ENCODE measurements at places on chromosomes 16 and 17.

DNA sequence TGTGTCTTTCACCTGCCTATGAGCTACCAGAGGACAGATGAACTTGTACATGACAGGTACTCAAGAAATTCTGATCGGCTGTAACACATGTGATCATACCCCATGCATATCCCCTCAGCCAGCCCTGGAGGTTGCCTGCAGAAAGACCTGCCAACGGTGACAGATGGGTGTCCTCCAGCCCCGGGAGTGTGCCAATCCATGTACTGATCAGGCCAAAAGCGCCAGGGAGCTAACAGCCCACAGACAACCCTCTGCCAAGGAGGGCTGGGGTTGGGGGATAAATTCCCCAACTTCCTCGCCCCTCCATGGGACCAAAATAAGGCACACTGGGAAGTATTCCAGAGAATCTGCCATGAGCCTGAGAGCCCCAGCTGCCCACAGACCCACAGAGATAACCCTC lies 189.4 kb downstream of the CCT6B start:
- DNase-seq = no peak

- DNase-seq = no peak
These were observed 11.6 kb downstream of the PALB2 start for GRCh38 chr16:23629516-23629915.

DNA sequence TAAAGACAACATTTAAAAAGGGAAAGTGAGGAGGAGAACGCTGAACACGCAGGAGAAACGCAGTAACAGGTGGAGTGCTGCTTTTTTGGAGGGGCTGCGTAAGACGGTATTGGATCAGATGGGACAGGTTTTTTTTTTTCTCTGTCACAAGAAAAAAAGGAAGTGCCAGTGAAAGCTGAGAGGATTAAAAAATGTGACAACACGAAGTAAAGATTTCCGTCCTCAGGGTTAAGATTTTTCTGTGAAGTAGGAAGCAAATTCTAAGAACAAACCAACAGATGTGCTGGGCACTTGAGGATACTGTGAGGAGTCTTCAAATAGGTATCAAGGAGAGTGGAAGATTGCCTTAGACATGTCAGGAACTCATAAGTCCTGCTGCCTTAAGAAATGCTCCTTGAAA lies 5.8 kb upstream of the ABCA9 start:
- peak; percentile 75 for DNase-seq

- peak; percentile 91 for DNase-seq
These were observed 16.0 kb upstream of the RASD1 start for GRCh38 chr17:17511881-17512858.

DNA sequence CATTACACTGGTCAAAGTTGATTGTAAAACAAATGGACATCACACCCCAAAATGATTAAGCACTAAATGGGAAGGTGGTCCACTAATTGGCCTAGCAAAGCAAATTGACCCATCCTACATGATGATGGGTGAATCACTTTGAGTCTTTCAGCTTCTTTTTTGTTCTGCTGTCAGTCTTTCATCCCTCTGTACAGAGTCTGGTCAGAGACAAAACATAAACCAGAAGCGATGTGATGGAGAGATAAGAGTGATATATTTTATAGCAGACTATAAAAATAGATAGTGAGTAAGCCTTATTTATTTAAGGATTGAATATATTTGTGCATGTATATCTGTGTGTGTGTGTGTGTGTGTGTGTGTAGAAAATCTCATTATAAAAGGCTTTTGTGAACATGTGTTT lies 618.4 kb upstream of the SOX9 start:
- DNase-seq = no peak

- no peak for DNase-seq
These were observed 96.1 kb upstream of the ELAC2 start for GRCh38 chr17:13113821-13114525.

DNA sequence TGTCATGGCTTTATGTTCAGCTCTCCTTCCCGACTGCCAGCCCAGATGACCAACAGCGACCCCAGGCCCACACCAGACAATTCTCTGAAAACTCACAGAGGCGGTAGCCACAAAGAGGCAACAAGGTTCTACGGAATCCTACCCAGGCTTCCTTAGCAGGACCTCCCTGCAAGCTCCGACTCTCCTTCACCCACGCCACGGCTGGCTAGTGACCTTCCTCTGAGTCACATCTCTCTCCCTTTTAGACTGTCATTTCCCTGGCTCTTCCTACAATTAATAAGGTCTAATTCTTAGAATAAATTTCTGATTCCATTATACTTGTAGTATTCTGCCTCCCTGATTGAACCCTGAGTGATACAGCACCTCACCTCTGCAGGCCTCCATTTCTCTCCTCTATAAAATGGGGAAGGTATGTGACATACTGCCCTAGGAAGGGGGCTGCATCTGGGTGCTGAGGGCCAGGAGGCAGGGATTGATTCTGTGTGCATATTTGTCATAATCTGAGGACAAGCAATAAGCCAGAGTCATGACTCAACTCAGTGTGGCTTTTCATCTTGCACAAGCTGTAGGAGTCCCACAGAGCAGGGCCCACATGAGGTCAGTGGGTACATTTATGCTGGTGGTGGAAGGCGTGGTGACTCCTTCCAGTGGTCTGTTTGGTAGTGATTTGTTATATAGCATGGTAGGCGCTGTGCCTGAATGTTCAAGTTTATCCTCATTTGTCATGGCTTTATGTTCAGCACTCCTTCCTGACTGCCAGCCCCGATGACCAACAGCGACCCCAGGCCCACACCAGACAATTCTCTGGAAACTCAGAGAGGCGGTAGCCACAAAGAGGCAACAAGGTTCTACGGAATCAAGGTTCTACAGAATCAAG lies 46.2 kb downstream of the SMPD3 start:
- DNase-seq = peak; percentile 20

DNA sequence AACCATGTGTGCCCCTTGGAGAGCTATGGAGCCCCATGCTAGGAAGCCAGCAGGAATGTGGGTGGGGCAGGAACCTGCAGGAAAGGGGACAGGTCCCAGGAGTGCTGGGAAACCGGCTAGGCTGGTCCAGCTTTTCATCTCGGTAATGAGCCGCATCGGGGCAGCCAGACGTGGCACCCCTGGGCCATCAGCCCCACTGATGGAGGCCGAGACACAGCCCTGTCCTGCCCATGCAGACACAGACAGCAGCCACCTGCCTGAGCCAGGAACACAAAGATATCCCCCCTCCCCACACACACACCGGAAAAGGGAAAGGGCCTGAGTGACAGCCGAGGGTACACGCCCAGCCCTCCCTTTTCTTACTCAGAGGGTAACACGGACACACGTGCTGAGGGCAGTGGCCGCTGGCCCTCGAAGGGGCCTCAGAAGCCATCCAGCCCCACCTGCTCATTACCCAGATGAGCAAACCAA lies 18.1 kb downstream of the PPL start:
- no peak for DNase-seq

- DNase-seq = no peak
These were observed 63.5 kb downstream of the PCTP start for GRCh38 chr17:55814377-55814776.

DNA sequence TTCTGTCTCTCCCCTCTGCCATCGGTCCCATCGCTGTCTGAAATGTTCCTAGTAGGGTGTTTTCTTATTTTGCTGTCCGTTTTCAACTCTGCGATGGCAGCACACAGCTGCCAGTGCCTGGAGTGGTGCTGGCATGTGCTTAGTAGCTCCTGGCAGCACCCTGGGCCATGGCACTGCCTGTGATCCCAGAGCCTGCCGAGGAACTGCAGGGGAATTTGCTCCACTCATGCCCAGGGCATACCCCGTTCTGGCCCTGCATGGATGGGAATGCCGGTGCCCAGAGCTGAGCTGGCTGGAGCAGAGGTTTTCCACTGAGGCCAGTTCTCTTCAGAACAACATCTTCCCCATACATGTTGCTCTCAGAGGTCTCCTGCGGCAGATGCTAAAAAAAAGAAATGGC lies 43.1 kb downstream of the GPT2 start:
- DNase-seq = no peak

All from hematopoietic multipotent progenitor cell treated with erythropoietin and hydrocortisone succinate and interleukin-3 and kit ligand, for 4 days (in vitro differentiated cells).